ENCODE measurements at places on chromosomes 3 and 15. TPM values are rescaled to one million over a fixed set of nuclear protein-coding genes. Genes with fewer than 3 reads are reported as not detected.

- H3K4me3 ChIP-seq, result no peak overlapping the region
- peaks cover 2% of the 10 kb centered on the region for H3K27me3 ChIP-seq
- H3K27ac ChIP-seq, result no peak overlapping the region
- no peaks in the 10 kb centered on the region for H3K4me1 ChIP-seq
These were observed 220.1 kb downstream of the TBC1D2B start for GRCh38 chr15:77857419-77857818.

DNA sequence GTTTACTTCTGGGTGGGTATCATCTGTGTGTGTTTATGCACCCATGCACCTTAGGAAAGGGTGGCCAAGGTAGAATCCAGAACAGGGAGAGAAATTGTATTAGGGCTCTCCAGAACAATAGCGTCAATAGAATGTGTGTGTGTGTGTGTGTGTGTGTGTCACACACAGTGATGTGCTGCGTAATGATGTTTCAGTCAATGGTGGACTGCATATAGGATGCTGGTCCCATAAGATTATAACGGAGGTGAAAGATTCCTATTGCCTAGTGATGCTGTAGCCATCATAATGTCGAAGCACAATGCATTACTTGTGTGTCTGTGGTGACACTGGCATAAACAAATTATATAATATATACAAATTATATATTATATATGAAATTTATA is 69.3 kb upstream of the PRR23C start:
- DNase-seq, result no peak
- H3K27ac ChIP-seq, result no peak overlapping the region
- H3K4me1 ChIP-seq, result peaks cover 5% of the 10 kb centered on the region
- H3K27me3 ChIP-seq, result no peaks in the 10 kb centered on the region
- H3K4me3 ChIP-seq, result no peak overlapping the region
- H3K36me3 ChIP-seq, result no peaks in the 10 kb centered on the region

DNA sequence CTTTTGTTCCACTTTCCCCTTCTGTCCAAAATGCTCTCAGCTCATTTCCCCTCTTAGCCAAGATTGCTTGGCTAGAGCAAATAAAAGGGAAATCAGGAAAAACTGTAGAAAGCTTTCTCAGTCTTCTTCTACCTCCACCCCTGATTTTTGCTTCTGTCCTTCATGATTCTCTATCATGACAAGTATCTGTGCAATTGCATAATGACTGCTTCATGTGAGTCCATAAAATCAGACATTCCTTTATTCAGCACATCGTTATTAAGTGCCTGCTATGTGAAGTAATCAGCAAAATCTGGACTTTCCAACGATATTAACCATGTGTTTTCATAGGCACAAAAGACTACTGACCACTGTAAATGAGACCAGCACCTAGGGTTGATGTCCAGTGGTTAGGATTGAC is 321.5 kb upstream of the CBLB start:
- no peak overlapping the region for H3K4me3 ChIP-seq
- no peak for DNase-seq
- H3K36me3 ChIP-seq, result no peaks in the 10 kb centered on the region

GRCh38 chr15:66169023-66169422 is 84.5 kb downstream of the MEGF11 start:
- 0 out of 2 replicates have a peak, but pooled peaks cover 1% of the 10 kb centered on the region for H3K27me3 ChIP-seq
- DNase-seq, result no peak
- peaks cover 8% of the 10 kb centered on the region for H3K4me1 ChIP-seq
- no peak overlapping the region for H3K27ac ChIP-seq
- no peaks in the 10 kb centered on the region for H3K36me3 ChIP-seq

DNA sequence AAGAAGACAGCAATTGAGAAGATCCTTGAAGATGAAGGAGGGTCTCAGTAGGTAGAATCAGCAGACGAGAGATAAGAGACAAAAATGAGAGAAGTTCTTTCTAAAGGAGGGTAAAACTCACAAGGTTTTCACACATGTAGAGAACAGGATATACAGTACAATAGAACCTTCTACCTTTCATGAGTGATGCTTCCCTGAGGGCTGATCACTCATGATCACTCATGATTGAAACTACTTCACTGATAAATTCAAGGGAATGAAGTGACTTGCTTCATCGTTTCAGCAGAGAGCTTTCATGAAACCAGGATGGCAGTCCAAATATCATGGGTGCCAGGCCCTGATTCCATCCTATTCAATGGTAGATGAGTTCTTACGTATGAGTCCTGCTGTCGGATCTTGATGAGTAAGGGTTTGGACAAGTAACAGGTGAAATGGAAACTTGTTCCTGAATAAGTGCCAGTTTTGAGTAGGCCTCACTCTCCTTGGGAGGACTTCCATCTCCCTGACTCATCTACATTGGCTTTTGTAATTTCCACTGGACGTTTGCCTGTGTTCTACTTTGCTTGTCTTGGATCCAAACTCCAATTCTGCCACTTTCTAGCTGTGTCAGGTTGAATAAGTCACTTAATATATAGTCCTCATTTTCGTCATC is 9.6 kb upstream of the CLDN16 start:
- no peaks in the 10 kb centered on the region for H3K27me3 ChIP-seq
- H3K27ac ChIP-seq, result no peak overlapping the region
- H3K36me3 ChIP-seq, result no peaks in the 10 kb centered on the region
- no peaks in the 10 kb centered on the region for H3K4me1 ChIP-seq
- no peak overlapping the region for H3K4me3 ChIP-seq
- DNase-seq, result no peak

DNA sequence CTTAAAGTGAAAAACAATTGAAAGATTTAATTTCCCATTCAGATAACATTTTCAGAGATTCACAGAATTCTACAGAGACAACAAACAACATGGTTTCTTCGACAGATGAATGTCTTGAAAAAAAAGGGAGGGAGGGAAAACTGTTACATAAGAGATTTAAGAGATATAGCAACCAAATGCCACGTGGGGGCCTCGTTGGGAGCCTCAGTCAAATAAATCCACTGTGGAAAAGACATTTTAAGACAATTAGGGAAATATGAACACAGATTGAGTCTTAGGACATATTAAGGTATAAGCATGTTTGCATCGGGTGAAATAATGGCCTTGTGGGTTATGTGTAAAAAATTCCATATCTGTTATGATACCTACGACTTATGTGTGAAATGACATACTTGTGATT is 5.0 kb upstream of the PRRT3 start:
- no peaks in the 10 kb centered on the region for H3K36me3 ChIP-seq
- no peak overlapping the region for H3K4me3 ChIP-seq
- no peak overlapping the region for H3K27ac ChIP-seq
- H3K4me1 ChIP-seq, result no peaks in the 10 kb centered on the region
- H3K27me3 ChIP-seq, result no peaks in the 10 kb centered on the region

DNA sequence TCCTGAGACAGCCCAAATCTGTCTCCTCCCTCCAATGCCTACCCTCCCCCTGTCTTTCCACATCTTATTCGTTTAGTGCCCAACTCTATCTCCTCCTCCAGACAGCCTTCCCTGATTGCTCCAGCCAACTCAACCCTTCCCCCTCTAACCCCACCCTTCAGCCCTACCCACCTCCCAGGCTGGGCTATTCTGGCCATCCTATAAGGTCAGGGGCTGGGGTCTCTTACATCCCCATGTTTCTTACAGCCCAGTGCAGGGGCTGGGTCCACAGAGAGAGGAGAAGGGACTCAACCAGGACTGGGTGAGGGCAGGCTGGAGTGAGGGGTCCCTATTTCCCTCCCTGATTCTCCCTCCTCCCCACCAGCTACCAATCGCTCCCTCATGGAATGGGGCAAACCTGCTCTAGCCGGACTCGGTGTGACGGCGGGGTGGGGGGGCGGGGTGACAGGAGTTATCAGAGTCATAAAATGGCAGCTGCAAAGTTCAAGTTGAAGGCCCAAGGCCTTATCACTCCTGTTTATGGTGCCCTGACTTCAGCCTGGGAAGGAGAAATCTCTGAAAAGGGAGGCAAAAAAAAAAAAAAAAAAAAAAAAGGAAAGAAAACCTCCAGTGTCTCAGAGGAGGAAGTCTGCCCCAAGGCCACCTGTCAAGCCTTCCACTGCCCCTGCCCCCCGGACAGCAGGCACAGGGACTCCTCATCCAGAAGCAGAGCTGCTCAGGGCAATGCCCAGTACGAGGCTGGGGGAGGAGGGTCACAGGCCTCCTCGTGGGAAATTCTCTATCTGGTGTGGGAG is 2.1 kb downstream of the VIPR1 start:
- no peaks in the 10 kb centered on the region for H3K36me3 ChIP-seq
- no peak overlapping the region for H3K27ac ChIP-seq
- no peak for DNase-seq
- H3K4me1 ChIP-seq, result peaks cover 6% of the 10 kb centered on the region

GRCh38 chr15:34584330-34584668 is 848 bp upstream of the GOLGA8B start:
- peak overlapping the region; percentile 79 for H3K27ac ChIP-seq
- no peak for DNase-seq
- H3K36me3 ChIP-seq, result no peaks in the 10 kb centered on the region
- H3K4me1 ChIP-seq, result peaks cover 3% of the 10 kb centered on the region
- H3K27me3 ChIP-seq, result no peaks in the 10 kb centered on the region

DNA sequence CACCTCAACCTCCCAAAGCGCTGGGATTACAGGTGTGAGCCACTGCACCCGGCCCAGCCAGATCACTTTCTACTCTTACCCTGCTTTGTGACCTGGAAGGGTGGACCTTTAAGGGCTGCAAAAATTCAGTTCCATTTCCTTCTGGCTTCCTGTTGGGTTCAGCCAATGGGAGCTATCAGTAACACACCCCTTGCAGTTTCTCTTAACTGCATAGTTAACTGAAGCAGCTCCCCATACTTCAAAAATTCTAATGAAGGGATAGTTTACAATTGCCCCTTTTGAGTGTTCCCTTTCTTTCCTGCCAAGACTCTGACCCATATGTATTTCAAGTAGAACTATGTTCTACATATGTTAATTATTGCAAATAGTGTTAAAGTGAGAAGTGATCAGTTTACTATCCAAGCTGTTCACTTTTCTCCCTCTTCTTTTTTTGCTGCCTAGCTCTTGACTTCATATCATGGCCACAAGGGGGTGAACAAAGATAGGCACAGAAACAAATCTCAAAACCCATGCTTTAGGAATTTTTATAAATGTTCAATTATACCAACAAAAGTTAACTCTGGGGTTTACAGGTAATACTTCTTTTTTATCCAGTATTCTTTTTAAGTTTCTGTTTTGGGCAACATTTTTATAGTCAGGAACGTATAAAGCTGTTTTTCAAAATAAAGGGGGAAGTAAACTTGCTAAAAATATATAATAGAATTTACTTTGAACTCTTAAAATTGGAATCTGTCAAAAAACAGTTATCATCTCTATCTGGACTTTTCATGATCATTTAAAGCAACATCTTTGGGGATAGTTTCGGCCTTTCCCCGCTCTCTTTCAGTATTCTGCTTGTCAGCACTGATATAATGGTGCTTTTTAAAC is 8.1 kb downstream of the PGBD4 start:
- H3K27ac ChIP-seq, result no peak overlapping the region
- H3K4me1 ChIP-seq, result no peaks in the 10 kb centered on the region
- H3K36me3 ChIP-seq, result no peaks in the 10 kb centered on the region

- H3K4me3 ChIP-seq, result no peak overlapping the region
- H3K27ac ChIP-seq, result no peak overlapping the region
- no peak for DNase-seq
- no peaks in the 10 kb centered on the region for H3K27me3 ChIP-seq
- no peaks in the 10 kb centered on the region for H3K4me1 ChIP-seq
- no peaks in the 10 kb centered on the region for H3K36me3 ChIP-seq
These were observed 908.8 kb downstream of the SQOR start for GRCh38 chr15:46543626-46544025.

DNA sequence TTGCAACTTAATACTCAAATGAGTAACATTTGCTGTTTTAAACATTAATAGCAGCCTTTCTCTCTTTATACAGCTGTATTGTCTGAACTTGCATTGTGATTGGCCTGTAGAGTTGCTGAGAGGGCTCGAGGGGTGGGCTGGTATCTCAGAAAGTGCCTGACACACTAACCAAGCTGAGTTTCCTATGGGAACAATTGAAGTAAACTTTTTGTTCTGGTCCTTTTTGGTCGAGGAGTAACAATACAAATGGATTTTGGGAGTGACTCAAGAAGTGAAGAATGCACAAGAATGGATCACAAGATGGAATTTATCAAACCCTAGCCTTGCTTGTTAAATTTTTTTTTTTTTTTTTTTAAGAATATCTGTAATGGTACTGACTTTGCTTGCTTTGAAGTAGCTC is 40.3 kb downstream of the CTNNB1 start:
- no peak overlapping the region for H3K4me3 ChIP-seq
- no peak overlapping the region for H3K27ac ChIP-seq
- H3K36me3 ChIP-seq, result peaks cover 18% of the 10 kb centered on the region
- DNase-seq, result no peak
- no peaks in the 10 kb centered on the region for H3K27me3 ChIP-seq

DNA sequence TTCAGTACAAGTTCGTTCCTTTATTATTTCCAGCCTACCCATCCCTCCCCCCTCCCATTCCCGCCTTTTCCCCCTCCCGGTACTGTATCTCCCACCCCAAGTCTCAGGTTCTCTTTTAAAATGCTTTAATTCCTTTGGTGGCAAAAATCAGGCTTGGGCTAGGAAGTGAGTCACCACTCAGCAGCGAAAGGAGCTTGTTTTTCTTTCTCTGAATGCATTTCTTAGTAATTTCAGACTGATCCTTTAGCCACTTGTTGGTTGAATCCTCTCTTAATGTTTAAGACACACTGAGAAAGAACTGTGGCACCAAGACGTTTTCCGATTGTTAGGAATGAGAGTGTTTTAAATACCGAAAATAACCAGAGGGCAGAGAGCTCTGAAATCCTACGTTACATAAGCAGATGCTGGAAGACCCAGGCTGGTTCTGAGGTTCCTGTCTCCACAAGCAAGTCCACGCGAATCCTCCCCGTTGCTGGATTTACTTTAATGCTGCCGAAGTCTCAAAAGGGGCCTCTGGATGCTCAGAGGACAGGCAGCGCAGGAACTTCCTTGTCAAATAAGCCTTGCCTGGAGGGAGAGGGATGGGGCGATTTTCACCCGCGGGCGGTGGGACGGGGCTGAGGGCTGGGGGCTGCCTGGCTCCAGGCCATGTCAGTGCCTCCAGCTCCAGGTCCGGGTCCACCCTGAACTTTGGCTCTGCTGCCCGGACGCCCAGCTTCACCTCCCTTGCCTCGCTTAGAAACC is 854 bp upstream of the COL8A1 start:
- H3K27ac ChIP-seq, result no peak overlapping the region
- no peaks in the 10 kb centered on the region for H3K4me1 ChIP-seq
- H3K4me3 ChIP-seq, result no peak overlapping the region
- H3K27me3 ChIP-seq, result peaks cover 12% of the 10 kb centered on the region
- no peak for DNase-seq

GRCh38 chr3:171458071-171458863 is 1.9 kb downstream of the TNIK start:
- 0 out of 2 replicates have a peak, but pooled peaks cover 3% of the 10 kb centered on the region for H3K36me3 ChIP-seq
- peak overlapping the region; percentile 80 for H3K27ac ChIP-seq
- DNase-seq, result no peak
- no peaks in the 10 kb centered on the region for H3K27me3 ChIP-seq

The SLC22A14 gene
- not detected for polyA plus RNA-seq

The ALPK3 gene
- polyA plus RNA-seq, result 0.01 TPM

The MUC4 gene
- not detected for polyA plus RNA-seq

The SRPRB gene
- 93.7 TPM for polyA plus RNA-seq

Measured in GM12878 (cell line).